Psoas muscle (tissue), 8 donors: ENCODE measurements at places on chromosomes 3 and 15. TPM values are rescaled to one million over a fixed set of nuclear protein-coding genes. Genes with fewer than 3 reads are reported as not detected.

DNA sequence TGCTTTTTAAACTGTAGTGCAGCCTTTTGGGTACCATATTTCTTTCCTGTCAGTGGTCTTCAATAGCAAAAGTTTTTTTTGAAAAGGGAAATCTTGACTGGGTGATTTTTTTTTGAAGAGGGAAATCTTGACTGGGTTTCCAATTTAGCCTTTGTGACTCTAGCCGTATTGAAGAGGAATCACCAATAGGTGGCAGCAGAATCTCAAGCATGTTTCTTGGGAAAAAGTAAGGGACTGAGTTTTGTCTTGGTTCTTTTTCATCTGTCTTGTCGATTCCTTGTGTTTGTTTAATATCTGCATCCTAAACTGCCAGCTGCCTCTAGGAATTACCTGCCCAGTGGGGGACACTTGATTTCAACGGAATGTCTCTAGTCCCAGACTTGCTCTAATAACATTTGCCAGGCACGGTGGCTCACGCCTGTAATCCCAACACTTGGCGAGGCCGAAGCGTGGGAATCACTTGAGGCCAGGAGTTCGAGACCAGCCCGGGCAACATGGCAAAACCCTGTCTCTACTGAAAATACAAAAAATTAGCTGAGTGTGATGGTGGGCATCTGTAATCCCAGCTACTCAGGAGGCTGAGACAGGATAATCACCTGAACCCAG is 89.2 kb downstream of the RBPMS2 start:
- DNase-seq: no peak

- no peak for DNase-seq
These were observed 264.2 kb downstream of the VPS13C start for GRCh38 chr15:61796056-61796455.

GRCh38 chr3:148962513-148962912 is 28.8 kb upstream of the GYG1 start:
- no peak for DNase-seq

DNA sequence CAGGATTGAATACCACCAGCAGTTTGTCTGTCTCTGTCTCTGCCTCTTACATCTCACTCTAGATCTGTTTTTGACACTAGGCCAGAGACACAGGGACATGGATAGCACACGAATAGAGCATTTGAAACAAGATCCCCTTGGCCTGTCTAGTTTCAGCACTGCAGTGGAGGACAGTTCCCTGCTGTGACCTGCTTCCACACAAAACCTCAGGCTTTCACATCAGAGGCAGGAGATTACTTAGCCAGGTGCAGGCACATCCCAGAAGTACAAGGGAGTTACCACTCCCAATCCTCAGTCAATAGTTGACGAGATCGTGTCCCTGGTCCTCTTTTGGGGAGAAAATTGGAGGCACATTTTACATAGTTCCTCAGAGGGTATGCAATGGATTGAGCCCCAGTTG is 34.0 kb upstream of the CCK start:
- no peak for DNase-seq

DNA sequence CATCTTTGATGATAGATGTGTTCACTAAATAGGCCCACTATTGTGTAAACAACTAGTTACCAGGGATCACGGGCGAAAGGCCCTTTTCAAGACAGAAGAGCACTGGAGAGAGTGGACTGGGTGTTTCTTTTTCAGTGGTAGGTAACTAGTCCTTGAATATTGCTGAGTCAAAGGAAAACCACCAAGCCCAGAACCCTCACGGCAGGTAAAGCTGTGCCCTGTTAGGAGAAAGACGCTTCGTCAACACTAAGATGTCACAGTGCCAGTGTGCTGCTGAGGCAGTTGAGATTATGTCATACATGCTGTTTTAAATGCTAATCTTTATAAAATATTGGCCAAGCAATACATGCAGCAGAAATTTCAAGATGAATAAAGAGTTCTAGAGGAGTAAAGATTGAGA is 578.6 kb downstream of the PYDC2 start:
- DNase-seq: no peak

FOXB1 gene
- polyA plus RNA-seq: not detected

C3orf85 gene
- not detected for polyA plus RNA-seq

ARGFX gene
- not detected for polyA plus RNA-seq

DUSP7 gene
- polyA plus RNA-seq: 15.7 TPM

- DNase-seq: no peak
These were observed 1.5 kb upstream of the NMNAT3 start for GRCh38 chr3:139679220-139679775.

DNA sequence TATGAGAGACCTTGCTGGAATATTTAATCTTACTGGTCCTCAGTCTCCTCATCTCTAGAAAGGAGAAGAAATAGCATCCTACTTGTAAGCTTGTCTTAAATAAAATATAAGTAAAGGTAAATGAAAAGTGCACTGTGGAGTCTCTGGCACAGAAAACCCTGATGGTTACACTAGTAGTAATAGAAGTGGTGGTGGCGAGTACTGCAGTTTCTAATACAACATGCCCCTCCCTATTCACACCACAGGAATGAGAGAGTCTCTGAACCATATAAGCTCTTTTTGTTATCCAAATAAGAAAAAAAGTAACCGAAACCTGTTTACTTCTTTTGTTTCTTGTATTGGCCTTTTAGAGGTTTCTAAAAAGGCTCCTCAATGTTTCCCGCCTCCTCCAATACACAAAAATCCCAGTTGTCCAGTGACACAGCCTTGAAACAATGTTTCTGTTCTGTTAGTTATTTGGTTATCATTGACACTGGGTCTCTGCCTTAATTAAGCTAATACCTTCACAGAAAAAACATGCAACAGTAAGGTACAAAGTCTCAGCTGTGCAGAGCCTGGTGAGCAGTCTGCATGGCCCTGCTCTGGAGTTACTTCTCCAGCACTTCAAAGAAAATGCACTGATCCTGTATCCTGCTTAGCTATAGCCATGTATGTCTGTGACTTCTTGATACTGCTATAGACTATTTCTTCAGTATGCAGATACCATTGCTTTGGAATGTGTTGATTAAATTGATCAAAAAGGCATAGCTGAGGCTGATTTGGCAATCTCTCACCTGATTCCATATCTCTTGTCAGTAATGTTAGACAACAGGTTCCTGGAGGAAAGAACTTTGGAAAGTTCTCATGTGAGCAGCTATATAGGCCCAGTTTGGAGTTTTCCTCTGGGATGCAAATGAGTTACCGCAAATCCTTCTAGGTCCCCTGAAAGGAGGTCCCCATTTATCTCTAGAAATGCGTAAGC is 315.6 kb upstream of the IL12A start:
- no peak for DNase-seq

DNA sequence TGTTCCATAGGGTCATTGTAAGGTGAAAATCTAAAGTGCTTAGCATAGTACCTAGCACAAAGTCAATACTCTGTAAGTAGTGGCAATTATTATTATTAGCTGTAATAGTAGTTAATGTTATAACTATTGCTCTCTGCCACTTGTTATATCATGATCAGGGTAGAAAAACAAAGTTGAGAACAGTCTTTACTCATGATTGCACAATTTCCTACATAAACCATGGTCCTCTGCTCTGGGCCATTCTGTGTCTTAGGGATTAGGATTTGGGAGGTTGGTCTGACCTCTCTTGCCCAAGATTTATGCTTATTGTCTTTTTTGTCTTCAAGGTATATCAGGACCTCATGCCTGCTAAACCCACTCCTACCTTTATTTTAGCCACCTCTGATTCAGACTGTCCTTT is 4.3 kb upstream of the LRRC58 start:
- no peak for DNase-seq

GRCh38 chr15:51837792-51838251 is 8.4 kb downstream of the TMOD3 start:
- DNase-seq: no peak

DNA sequence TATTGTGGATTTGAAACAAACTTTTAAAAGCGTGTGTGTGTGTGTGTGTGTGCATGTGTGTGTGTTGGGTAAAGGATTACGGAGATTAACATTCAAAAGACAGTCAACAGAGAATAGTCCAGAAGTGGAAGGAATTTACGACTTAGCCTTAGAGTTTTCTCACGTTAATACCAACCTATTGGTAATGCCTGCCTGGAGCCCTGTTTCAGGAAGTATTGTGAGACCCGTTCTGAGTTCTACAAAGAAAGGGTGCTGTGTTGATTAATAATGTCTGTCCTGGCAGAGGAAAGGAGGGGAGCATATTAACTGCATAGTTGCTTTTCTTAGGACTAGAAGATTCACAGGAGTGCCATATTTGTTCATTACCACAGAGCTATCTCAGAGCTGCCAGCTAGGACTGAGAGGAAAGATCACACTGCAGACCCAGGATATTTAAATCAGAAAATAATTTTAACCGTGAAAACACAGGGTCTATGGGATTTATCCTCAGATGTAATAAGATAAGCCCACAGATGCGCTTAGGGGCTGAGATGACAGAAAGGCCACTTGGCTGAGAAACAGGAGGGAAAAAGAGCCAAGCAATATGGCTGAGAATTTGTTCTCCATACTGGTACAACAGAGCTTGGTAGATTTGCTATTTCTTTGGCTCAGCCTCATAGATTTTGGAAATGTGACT is 40.5 kb upstream of the FRMD4B start:
- no peak for DNase-seq

XCR1 gene
- 0.07 TPM for polyA plus RNA-seq

GRCh38 chr3:5678248-5678647 is 490.7 kb downstream of the EDEM1 start:
- no peak for DNase-seq

GRCh38 chr3:52479877-52480575 is 15.1 kb upstream of the STAB1 start:
- DNase-seq: no peak

GOLGA8S gene
- polyA plus RNA-seq: 0.01 TPM

DNA sequence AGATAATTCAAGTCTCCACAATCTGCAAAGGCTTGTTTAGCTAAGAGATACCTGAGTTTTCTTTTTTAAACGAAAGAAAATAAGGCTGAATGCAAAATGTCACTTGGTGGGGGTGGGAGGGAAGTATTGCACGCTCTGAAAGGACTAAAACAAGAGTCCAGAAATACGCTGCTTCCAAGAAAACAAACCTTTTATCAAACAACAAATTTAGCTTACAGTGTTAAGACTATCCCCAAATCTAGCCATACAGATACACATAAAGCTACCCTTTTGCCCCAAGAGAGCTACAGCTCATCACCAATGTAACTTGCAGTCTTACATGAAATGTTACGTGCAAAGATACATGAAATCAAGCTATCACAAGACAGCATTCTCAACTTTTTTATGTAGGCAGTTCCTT is 522.5 kb downstream of the FOXP1 start:
- no peak for DNase-seq

SERINC4 gene
- polyA plus RNA-seq: 0.15 TPM

SPINK8 gene
- not detected for polyA plus RNA-seq

DNA sequence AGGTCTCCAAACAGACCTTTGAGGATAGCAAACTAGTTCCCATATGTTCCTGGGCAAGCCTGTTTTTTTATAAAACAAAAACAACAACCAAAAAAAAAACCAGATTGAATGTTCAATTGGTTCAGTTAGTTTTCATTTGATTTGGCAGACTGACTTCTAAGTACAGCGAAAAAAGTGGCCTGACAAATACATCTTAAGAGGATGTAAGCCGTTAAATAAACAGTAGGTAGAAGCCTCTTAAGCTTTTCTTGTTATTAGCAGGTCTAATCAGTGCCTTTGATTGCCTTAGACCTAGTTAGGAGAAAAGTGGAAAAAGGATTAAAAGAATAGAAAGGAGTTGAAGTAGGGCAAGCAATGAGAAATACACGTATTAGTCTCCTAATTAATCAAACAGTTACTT is 13.2 kb downstream of the TSC22D2 start:
- no peak for DNase-seq

GRCh38 chr3:6260551-6261191 is 600.2 kb upstream of the GRM7 start:
- no peak for DNase-seq

DNA sequence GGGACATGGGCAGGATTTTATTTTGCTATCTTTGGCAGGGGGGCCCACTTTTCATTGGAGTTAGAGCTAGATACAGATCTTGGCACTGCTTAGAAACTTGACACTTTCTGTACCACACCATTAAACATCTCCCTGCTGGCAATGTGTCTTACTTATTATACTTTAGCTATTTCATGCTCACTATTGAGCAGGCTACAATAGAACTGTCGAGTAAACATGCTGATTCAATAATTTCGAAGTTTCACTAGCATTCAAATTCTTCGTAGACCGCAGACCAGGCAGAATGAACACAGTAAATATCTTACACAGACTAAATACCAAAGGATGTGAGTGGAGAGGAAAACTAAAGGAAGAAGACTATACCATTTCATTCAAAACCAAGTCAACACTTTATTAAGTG is 180.8 kb downstream of the UNC13C start:
- no peak for DNase-seq

PXYLP1 gene
- 0.83 TPM for polyA plus RNA-seq

DNA sequence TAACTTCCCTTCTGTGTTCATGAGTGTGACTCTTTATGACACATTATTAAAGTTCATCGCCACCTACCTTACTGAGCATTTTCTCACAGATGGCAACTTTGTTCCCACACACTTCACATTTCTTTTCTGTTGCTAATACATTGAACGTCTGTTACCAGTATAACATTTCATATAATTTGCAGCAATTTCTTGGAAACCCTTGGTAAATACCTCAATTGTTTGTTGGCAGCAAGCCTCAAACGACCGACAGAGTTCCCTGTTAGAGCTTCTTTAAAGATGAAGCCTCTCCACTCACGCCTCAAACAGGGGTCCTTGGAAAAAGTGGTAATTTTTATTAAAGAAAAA is 3.2 kb upstream of the CHSY1 start:
- DNase-seq: no peak

DNA sequence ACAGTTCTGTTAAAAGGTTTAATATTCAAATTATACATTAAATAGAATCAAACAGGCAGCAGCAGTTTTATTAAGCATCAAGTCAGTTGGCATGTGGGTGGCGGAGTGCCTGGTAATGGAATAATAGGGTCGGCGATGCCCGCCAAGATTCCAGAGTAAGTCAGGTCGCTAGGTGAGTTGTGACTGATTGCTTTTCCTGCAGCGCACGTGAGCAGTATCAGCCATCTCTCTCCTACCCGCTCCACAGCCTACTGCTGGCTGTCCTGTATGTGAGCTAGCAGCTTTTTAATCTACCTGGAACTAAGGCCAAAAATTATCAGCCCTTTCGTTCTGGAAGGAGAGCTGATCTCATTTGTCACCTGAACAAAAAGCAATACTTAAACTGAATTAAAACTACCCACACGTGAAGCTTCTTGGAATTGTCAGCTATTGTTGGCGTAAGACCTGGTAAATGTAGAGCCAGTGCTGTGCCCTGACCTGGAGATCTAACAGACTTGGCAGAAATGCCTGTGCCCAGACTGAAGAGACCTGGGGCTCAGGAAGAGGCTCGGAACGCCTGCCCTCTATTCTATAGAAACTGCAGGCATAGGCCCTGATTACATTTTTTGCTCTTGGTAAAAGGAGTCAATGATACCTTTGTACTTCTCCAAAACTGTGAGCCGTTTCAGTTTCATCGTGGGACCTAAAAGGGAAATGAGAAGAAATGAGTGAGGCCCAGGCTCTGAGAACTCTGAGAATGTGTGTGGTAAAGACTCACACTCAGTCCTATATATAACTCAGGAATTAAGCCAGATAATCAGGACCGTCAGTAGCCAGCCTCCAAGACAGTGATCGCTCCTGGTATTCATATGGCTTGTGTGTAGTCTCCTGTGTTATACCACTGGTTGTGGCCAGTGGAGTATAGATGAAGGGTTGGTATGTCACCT is 21.9 kb downstream of the IDH3A start:
- DNase-seq: no peak

ARIH2 gene
- polyA plus RNA-seq: 163 TPM

GRCh38 chr15:43187544-43188155 is 2.4 kb downstream of the CCNDBP1 start:
- DNase-seq: no peak
